Fibroblast of skin of abdomen (primary cell): ENCODE measurements at places on chromosomes 16 and 17.

- DNase-seq = peak; percentile 90
These were observed 2.5 kb upstream of the GSE1 start for GRCh38 chr16:85610446-85611193.

DNA sequence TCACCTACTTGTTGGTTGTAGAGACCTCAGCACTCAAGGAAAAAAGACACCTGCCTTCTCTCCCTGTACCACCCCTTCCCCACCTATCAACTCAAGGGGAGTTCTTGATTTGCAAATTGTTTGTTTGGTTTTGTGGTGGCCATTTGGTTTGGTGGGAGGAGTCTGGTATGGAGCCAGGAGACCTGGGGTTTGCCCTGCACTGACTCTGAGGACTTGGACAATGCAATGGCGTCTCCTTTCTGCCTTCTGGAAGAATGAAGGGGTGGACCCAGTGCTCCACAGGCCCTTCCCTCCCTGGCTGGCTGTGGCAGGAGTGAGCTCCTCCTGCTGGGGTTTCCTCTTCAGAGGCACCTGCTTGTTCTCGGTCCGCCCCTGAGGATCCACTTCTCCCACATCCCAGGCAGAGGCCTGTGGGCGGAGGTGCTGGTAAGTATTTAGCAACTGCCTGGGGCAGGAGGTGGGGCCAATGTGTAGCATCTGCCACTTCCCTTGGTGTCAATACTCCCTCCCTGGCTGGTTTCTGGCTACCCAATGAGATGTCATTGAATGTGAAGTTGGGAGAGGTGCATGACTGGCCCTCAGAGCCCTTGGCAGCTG, 164.5 kb downstream of the NTN1 start:
- DNase-seq = no peak

DNA sequence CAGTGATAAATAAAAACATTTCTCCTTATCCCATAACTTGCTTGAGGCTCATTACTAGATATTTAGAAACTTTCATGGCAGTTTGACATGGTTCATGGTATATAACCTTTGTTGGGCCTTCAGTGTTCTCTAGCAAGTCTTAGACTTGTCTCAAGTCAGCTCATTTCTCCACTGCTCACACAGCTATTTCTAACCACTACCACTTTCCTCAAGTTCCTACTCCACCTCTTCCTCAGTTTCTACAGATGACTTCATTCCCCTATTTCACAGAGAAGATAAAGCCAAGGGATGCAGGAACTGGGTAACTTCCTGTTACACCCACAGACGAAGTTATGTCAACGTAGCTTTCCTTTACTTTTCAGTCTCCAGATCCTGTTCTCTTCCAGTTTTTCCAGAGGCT, 23.2 kb downstream of the NLK start:
- no peak for DNase-seq

DNA sequence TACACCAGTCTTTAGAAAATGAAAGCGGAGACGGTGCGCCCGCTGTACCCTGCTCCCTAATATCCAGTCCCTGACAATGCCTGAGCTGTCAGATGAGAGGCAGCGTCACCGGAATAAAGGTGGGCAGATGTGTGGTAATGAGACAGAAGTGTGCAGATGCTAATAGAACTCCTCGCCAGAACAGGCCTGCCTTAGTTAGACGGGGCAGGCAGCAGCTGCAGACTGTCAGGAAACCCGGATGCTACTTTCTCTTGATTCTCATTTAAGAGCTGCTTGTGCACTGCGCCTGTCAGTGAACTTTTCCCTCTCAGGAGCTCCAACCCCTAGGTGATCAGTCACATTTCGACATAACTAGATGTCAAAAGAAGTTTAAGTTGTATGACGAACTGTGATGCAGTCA, 221.8 kb upstream of the IRX3 start:
- DNase-seq = no peak

DNA sequence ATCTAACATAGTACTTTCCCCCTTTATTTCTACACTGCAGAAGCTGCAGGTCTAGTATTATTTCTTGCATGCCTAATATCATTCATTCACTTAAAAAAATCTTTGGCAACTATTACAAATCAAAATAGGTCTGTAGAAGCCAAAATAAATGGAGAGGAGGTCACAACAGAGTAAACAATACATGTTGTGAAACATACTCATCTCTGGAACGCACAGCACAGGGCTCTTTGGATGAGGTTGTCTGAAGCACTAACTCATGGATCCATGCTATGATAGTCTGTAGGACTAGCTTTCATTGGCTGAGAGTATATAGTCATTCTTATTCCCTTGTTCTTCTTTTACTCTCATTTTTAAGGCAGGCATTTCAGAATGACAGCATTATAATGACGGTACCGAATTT, 21.3 kb downstream of the MYO1D start:
- no peak for DNase-seq

DNA sequence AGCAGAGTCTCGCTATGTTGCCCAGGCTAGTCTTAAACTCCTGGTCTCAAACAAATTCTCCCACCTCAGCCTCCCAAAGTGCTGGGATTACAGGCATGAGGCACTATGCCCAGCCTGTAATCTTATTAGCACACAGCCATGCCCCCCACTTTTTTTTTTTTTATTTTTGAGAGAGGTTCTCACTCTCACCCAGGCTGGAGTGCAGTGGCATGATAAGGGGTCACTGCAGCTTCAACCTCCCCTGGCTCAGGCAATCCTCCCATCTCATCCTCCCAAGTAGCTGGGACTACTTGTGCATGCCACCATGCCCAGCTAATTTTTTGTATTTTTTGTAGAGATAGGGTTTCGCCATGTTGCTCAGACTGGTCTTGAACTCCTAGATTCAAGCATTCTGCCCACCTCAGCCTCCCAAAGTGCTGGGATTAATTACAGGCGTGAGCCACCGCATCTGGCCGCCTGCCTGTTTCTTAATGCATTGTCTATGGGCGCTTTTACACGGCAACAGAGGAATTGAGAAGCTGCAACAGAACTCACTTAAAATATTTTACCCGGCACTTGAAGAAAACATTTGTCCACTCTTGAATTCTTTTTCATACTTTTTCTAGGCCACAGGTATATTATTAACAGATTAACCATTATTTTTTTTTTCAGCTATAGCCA, 8.8 kb upstream of the CEP20 start:
- peak; percentile 71 for DNase-seq
